B cell (primary cell): ENCODE measurements at places on chromosomes 12 and 14. TPM values are rescaled to one million over a fixed set of nuclear protein-coding genes. Genes with fewer than 3 reads are reported as not detected.

The RTL1 gene
- not detected in 2 replicates for polyA plus RNA-seq

The CD163 gene
- polyA plus RNA-seq, result 0.39 and 1.8 TPM in 2 replicates

The AACS gene
- polyA plus RNA-seq, result 6.1 and 6.8 TPM in 2 replicates

The SERPINA3 gene
- polyA plus RNA-seq, result not detected in 2 replicates

The FLRT2 gene
- polyA plus RNA-seq, result not detected in 2 replicates

The PAH gene
- not detected in 2 replicates for polyA plus RNA-seq

The CHD8 gene
- 43.5 and 50.7 TPM in 2 replicates for polyA plus RNA-seq

The SMIM41 gene
- 0.12 TPM in 1 of 2 replicates, not detected in the other for polyA plus RNA-seq

The AHSA1 gene
- 82.5 and 83.2 TPM in 2 replicates for polyA plus RNA-seq

The SIRT4 gene
- 1.3 and 1.5 TPM in 2 replicates for polyA plus RNA-seq

The WIF1 gene
- not detected in 2 replicates for polyA plus RNA-seq

DNA sequence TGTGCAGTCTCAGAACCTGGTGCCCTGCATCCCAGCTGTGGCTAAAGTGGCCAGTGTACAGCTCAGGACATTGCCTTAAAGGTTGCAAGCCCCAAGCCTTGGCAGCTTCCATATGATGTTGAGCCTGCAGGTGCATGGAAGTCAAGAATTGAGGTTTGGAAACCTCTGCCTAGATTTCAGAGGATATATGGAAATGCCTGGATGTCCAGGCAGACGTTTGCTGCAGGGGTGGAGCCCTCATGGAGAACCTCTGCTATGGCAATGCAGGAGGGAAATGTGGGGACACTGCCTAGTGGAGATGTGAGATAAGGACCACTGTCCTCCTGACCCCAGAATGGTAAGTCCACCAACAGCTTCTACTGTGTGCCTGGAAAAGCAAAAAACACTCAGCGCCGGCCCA is 17.9 kb upstream of the CNIH1 start:
- H3K4me1 ChIP-seq, result no peaks in the 10 kb centered on the region
- no peak for DNase-seq
- no peak overlapping the region for H3K27ac ChIP-seq
- no peaks in the 10 kb centered on the region for H3K27me3 ChIP-seq
- no peak overlapping the region for H3K4me3 ChIP-seq
- no peaks in the 10 kb centered on the region for H3K36me3 ChIP-seq

DNA sequence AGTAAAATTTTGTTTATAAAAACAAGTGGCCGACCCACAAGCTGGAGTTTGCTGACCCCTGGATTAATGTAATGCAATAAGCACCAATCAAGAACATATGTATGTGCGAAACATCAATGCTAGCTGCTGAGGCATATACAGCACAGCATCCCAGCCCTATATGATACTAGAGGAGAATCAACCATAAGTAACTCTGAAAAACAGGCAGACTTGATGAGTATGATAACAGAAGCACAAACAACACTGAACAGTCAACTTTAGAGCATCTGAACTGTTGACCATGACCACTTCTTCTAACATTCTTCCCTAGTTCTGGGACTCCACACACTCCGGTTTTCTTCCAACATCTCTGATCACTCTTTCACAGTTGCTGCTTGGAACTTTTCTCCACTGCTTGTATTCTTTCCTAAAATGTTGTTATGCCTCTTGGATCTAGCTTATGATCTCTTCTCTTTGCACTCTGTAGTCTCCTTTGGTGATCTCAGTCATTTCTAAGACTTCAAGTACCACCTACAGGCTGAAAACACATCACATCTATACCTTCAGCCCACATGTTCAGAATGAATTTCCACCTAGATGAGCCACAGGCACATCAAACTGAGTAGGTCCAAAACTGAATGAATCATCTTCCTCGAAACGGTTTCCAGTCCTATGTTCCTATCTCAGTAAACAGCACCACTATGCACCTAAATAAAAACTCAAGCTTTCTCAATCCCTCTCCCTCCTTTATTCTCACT is 57.2 kb downstream of the STXBP6 start:
- H3K27me3 ChIP-seq, result no peaks in the 10 kb centered on the region

- H3K36me3 ChIP-seq, result no peaks in the 10 kb centered on the region
- H3K4me1 ChIP-seq, result no peaks in the 10 kb centered on the region
- no peak for DNase-seq
- H3K27ac ChIP-seq, result no peak overlapping the region
These were observed 17.9 kb upstream of the AQP2 start for GRCh38 chr12:49932533-49933130.

GRCh38 chr12:77315407-77315806 is 250.0 kb upstream of the E2F7 start:
- H3K27ac ChIP-seq, result no peak overlapping the region
- H3K27me3 ChIP-seq, result no peaks in the 10 kb centered on the region
- no peaks in the 10 kb centered on the region for H3K4me1 ChIP-seq
- no peaks in the 10 kb centered on the region for H3K36me3 ChIP-seq
- no peak for DNase-seq
- H3K4me3 ChIP-seq, result no peak overlapping the region

- H3K4me1 ChIP-seq, result peaks cover 22% of the 10 kb centered on the region
- H3K27ac ChIP-seq, result no peak overlapping the region
- peaks cover 54% of the 10 kb centered on the region for H3K27me3 ChIP-seq
- no peak overlapping the region for H3K4me3 ChIP-seq
These were observed 897 bp upstream of the TBX3 start for GRCh38 chr12:114684870-114685273.

GRCh38 chr12:98262902-98263301 is 252.5 kb upstream of the TMPO start:
- no peak overlapping the region for H3K4me3 ChIP-seq
- no peaks in the 10 kb centered on the region for H3K36me3 ChIP-seq
- no peaks in the 10 kb centered on the region for H3K4me1 ChIP-seq
- no peaks in the 10 kb centered on the region for H3K27me3 ChIP-seq

DNA sequence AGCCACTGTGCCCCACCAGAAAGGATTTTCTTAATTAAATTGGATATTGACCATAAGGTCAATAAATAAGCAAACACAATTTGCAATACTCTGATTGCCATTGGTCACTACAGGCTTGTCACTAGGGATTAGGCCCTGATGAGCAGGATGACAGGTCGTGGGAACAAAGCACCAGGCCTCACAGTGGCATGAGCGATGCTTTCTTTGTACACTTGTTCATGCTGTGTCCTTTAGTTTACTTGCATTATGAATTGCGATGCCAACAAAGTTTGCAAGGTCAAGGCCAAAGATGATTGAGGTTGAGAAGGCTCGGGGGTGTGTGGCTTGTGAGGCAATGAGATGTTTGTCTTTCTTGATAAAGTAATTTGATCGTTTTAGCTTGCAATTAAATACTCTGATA is 136.0 kb downstream of the TTC8 start:
- H3K27ac ChIP-seq, result no peak overlapping the region
- H3K4me3 ChIP-seq, result no peak overlapping the region
- H3K36me3 ChIP-seq, result no peaks in the 10 kb centered on the region
- no peaks in the 10 kb centered on the region for H3K27me3 ChIP-seq

DNA sequence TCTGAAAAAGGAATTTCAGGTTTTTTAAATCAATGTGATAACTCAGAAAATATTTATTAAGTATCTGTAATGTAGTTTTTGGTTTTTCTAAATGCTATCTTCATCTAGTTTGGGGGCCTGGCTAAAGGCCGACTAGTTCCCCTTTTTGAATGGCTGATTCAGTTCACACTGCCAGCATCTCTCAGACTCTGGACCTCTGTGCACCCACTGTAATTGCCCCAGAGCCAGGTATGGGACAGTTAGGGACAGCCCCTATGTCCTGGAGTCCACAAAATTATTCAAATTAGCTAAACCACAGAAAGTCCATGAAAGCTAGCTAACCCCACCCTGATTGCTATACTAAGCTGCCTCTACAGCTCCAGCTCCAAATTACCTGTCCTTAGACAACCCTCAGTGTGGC is 49.1 kb upstream of the RGS6 start:
- H3K4me3 ChIP-seq, result no peak overlapping the region
- peaks cover under 1% of the 10 kb centered on the region for H3K27me3 ChIP-seq

DNA sequence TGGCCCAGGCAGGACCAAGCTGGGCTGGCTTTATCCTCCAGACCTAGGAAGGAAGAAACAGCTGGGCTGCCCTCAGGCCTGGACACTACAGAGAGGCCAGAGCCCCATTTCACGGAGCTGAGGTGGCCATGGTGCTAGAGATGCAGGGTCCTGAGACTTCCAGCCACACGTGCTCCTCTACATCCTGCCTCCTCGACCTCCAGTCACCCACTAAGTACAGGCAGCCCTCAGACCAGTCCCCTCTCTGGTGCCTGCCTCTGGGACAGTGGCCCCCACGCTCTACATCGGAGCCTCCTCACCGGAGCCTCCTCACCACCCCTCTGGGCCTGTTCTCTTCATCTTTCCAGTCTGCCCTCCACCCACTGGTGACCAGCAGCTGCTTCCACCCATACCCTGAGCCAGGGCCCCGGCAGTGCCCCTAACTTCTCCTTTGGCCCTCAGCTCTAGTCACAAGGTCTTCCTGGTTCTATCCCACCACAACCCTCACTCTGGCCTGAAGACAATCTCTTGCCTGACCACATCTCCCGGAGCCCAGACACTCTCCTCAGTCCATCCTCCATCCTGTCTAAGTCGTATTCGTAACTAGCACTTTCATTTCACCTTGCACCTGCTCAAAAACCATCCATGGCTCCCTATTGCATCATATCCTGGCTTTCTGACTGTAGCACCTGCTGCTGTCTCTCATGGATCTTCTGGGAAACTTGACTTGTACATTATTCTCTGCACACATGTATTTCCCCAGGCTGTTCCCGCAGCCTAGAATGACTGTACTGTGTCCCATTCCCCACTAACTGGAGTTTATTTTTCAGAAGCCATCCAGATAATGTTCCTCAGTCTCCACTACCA is 43.9 kb downstream of the DIO3 start:
- H3K27ac ChIP-seq, result no peak overlapping the region
- peaks cover 9% of the 10 kb centered on the region for H3K27me3 ChIP-seq
- no peaks in the 10 kb centered on the region for H3K4me1 ChIP-seq
- no peaks in the 10 kb centered on the region for H3K36me3 ChIP-seq
- no peak for DNase-seq

- H3K36me3 ChIP-seq, result no peaks in the 10 kb centered on the region
- DNase-seq, result peak; percentile 54
- H3K4me3 ChIP-seq, result peak overlapping the region; percentile 33
- H3K27ac ChIP-seq, result peak overlapping the region; percentile 90
These were observed 10.9 kb downstream of the HDAC7 start for GRCh38 chr12:47808574-47809365.

DNA sequence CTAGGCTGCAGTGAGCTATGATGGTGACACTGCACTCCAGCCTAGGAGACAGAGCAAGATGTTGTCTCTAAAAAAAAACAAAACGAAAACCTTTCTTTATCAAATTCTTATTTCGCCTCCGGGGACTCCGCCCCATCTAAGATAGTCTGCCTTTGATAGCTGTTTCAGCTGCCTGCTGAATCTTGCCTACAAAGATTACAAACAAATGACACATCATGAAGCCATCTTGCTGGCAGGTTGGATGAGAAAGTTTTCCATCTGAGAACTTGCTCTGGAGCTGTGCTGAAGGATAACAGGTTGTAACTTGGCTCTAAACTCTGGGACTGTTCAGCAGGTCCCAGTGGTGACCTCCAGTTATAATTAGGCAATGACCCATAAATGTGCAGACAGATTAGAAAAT is 41.8 kb upstream of the AEBP2 start:
- no peak overlapping the region for H3K27ac ChIP-seq
- no peaks in the 10 kb centered on the region for H3K4me1 ChIP-seq
- H3K27me3 ChIP-seq, result no peaks in the 10 kb centered on the region

DNA sequence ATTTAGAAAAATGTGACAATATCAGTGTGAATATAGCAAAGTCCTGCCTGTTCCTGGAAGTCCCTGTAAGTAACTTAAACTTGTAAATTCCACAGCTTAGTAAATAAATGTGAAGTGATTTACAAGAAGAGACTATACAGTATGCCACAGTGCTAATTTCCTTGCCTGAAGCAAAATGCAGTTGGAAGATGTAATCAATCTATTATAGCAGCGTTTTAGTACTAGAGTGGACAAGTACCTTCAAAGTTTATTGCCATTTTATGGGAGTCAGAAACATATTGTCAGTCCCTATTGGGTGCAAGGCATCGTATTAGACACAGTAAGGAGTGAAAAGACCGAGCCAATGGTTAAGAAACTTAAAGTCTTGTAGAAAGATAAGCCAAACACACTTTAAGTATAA is 94.1 kb downstream of the TRHDE start:
- H3K27me3 ChIP-seq, result no peaks in the 10 kb centered on the region
- H3K36me3 ChIP-seq, result no peaks in the 10 kb centered on the region
- DNase-seq, result no peak

DNA sequence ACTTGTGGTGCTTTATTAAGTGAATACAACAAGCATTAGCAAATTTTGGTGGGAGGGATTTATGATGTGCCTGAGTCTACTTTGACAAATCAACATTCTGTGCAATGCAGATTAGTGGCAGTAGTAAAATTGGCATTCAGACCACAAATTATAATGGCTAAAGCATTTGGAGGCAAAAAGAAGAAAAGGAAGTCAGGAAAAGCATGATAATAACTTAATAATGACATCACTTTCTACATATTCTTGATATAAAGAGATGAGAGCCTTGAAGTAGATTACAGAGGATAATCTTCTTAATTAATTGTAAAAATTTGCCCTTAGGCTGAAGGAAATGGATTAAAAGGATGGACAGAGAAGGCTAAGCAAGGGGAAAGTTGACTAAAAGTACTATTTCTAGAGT is 126.0 kb downstream of the SLC6A15 start:
- no peak for DNase-seq
- H3K27ac ChIP-seq, result no peak overlapping the region
- no peak overlapping the region for H3K4me3 ChIP-seq

- peaks cover 4% of the 10 kb centered on the region for H3K27me3 ChIP-seq
- H3K4me3 ChIP-seq, result no peak overlapping the region
- DNase-seq, result no peak
- no peaks in the 10 kb centered on the region for H3K36me3 ChIP-seq
- peaks cover 10% of the 10 kb centered on the region for H3K4me1 ChIP-seq
- H3K27ac ChIP-seq, result no peak overlapping the region
These were observed 4.9 kb downstream of the NFATC4 start for GRCh38 chr14:24372701-24373416.

GRCh38 chr14:68248481-68249255 is 429.1 kb downstream of the RAD51B start:
- no peaks in the 10 kb centered on the region for H3K27me3 ChIP-seq
- peak overlapping the region; percentile 39 for H3K27ac ChIP-seq
- H3K4me3 ChIP-seq, result no peak overlapping the region
- DNase-seq, result peak; percentile 80

- H3K36me3 ChIP-seq, result no peaks in the 10 kb centered on the region
- H3K4me3 ChIP-seq, result no peak overlapping the region
- H3K27ac ChIP-seq, result no peak overlapping the region
- no peaks in the 10 kb centered on the region for H3K27me3 ChIP-seq
- H3K4me1 ChIP-seq, result no peaks in the 10 kb centered on the region
These were observed 34.0 kb downstream of the SLC4A8 start for GRCh38 chr12:51458635-51459034.
